Left cardiac atrium (tissue), 4 donors: ENCODE measurements at places on chromosomes 5 and 9. TPM values are rescaled to one million over a fixed set of nuclear protein-coding genes. Genes with fewer than 3 reads are reported as not detected.

The PCDHA9 gene
- total RNA-seq, result 0.03 TPM

The CSF1R gene
- total RNA-seq, result 18.3 TPM

- DNase-seq, result peak; percentile 26
Observed at GRCh38 chr5:148416921-148417320, 33.2 kb downstream of the FBXO38 start.

DNA sequence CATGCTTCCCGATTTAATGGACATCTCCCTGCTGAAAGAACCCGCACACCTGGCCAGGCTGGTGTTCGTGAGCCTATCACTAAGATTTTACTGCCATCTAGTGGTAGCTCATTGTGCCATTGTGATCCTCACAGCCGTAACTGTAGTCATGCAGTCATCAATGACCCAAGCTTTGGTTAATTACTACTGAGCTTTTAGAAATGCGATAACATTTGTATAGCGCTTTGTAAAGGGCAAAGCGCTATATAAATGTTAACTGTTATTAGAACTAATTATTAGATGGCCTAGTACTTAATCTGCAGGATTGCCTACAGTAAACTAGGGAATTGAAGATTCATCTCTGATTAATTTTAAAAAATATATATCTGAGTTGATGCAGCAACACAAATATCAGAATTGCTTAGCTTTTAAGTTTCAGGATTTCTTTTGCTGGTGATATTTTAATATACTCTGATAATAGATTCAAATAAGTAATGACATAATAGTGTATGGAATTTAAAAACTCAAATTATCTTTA, 90.2 kb downstream of the HACD4 start:
- peak; percentile 36 for DNase-seq

DNA sequence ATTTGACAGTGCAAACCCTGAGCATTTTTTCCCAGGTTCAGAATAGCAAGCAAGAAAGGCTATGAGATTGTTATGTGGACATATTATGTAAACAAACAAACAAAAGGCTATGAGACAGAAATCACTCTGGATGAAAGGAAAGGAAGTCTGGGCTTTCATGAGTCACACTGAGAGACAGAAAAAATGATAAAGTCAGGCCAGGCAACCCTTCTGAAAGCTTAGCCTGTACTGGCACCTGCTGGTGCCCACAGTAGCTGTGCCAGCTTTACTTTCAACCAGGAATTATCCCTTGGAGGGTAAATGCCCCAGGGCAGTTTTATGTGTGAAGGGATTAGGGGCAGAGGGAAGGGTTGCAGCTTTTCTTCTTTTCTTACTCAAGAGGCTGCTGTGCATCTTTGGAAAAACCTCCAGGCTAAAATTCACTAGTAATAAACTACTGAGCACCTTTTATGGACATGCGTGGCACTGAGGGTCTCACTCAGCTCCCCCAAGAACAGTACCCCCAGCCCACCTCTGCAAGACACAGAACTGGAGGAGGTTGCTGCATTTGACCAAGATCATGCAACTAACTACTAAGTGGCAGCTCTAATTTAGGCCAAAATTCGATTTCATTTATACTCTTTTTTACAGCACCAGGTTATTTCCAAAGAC, 41.7 kb downstream of the ACTL7B start:
- DNase-seq, result no peak

DNA sequence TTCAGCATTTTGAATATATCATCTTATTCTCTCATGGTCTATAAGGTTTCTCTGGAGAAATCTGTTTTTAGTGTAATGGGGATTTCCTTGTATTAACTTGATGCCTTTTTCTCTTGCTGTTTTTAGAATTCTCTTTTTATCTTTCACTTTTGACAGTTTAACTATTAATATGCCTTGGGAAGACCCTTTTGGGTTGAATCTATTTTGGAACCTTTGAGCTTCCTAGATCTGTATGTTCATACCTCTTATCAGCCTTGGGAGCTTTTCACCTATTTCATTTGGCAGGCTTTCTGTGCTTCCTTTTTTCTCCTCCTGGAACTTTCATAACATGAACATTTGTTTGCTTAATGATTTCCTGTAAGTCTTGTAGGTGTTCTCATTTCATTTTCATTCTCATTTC, 22.2 kb downstream of the RCL1 start:
- no peak for DNase-seq

- no peak for DNase-seq
Observed at GRCh38 chr5:95615164-95615467, 4.8 kb upstream of the GPR150 start.

DNA sequence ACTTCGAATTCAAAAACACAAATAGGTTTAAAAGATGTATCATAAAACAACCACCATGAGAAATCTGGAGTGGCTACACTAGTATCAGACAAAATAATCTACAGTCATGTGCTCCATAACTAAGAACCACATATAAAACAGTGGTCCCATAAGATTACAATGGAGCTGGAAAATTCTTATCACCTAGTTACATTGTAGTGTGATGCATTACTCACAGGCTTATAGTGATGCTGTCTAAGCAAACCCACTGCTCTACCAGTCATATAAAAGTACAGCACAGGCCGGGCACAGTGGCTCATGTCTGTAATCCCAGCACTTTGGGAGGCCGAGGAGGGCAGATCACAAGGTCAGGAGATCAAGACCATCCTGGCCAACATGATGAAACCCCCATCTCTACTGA, 160.1 kb downstream of the ROR2 start:
- DNase-seq, result no peak

DNA sequence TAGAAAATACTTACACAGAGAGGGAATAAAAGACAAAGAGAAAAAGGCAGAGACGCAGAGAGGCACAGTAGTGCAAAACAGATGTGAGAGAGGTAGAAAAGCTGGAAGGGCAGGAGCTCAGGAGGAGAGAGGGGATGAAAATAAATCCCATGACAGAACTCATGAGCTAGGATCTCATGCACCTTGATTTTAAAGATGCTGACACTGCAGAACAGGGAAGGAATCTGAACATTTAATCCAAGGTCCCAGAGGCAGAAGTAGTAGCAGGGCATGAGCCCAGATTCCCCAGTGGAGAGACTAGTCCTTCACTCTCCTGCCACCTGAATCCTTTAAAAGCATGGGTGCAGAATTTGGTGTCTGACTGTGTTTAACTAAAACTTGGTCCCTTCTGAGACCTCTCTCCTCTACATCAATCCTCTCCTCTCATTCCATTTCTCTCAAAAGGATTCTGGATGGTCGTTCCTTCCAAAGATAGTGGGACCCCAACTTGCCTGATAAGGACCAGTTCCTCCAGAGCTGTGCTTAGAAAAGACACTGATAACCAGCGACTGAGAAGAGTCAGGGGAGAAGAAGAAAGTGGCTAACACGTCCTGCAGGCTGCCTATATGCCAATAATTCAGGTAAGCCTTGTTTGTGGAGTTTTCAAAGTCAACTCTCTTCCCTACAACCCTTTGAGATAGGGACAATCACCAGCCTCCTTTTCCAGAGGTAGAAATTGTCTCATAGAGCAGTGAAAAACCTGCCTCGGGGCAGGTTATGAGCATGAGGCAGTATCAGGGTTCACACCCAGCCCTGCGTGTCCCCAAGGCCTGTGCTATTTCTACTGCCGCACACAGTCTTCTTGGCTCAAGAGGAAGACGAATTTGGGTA, 203.2 kb upstream of the TRIM32 start:
- DNase-seq, result no peak
